ENCODE measurements at places on chromosomes 2 and 18.

- no peak for DNase-seq
These were observed 33.1 kb upstream of the MAL start for GRCh38 chr2:94992360-94992759.

DNA sequence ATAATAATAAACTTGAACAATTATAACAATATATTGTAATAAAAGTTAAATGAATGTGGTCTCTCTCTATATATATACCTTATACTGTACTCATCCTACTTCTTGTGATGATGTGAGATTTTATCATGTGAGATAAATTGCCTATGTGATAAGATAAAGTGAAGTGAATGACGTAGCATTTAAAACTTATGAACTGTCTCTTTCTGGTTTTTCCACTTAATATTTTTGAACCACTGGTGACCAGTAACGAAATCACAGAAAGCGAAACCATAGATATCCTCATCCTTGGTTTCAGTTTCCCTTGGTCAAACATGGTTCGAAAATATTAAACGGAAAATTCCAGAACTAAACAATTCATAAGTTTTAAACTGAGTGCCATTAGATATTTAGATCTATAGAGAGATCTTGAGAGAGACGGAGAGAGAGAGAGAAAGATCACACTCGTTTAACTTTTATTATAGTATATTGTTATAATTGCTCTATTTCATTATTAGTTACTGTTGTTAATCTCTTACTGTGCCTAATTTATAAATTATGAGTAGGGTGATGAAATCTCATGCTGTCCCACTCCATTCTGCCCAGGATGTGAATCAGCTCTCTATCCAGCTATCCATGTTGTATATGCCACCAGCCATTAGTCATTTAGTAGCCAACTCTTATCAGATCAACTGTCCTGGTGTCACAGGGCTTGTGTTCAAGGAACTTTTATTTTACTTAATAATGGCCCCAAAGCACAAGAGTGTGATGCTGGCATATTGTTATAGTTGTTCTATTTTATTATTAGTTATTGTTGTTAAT is 156.8 kb downstream of the THADA start:
- DNase-seq = no peak

DNA sequence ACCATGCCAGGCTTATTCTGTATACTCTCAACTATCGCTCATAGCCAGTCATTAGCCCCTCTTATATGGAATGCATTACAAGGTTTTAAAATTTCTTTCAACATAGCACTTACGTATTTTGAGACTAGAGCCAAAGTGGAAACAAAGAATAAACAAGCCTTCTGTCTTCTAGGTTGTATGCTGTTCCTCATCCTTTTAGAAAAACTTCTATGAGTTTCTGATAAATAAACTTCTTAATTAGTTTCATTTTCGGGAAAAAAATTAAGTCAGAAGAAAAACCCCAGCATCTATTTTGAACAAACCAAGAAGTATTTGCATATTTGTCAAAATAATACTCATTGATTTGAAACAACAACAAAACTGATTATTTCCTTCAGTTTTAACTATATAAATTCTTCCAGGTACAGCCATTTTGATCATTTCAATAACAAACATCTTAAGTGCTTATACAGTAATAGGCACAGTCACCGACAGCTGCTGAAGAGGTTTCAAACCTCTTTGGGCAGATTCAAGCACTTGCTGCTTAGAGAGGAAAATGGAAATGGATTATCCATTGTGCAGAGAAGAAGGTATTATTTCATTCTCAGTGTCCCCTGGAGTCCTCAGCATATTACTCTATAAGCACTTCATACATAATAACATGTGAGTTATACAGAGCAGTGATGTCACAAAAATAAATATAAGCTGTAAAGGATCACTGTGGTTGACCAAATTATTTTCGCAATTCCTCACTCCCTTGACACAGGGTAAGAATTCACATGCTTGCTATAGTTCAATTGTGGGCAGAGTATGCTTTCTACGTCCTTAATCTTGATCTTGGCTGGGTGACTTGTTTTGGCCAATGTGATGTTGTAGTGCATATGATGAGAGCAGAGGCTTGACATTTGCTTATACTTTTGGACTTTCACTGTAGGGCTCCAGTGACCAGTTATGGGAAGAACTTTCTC is 833.8 kb downstream of the TRIB2 start:
- no peak for DNase-seq

DNA sequence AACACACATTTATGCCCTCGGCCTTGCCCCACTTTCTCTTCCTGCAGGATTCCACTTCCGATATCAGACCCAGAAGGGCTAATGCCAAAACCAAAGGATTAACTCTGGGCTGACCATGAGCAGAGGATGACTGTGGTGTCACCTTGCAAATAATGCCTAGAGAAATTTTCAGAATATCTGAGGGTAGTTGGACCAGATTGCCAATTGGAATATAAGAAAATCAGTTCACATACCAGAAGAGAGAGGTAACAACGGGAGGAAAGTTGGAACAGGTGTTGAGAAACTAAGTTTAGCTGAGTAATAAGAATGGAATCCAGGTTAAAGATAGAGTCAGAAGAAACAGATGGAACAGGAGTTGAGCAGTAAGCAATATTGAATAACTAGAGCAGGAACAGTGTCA is 232.7 kb upstream of the UBE2E3 start:
- no peak for DNase-seq

- no peak for DNase-seq
These were observed 9.5 kb downstream of the TMEM237 start for GRCh38 chr2:201633661-201634249.

DNA sequence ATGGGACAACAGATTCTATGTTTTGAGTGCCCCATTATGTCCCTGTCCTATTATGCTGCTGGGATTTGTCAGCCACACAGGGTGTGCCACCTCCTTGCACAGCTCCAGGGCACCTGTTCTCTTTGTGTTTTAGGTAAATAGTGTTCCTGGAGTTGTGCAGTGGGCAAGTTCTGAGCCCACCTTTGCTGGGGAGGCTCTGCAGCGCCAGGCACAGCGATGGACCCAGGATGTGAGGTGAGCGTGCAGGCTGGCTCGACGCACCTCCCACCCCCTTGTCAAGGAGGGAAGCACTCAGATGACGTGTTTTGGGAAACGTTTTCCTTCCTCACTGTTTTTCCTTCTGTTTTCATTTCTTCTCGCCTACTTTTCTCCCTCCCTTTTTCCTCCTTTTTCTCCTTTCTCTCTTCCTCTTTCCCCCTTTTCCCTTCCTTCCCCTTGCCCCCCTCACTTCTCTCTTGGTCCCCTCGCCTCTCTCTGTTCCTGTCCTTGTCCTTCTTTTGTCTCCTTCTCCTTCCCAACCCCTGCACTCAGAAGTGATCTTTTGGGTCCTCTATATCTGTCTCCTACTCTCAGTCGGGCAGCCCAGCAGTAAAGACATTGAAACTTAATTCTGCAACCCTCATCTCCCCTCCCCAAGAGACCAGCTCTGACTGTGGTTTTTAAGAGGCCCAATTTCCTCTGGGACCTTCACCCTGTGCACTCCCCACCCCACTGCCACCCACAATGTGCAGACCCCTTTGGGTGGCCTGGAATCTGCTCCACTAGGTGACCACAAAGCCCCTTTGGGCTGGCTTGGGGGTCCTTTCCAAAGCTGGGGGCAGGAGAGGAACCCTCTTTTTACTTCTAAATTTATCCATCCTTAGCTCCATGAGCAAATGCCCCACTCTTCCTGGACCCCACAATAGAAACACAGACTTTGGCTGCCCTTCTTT is 104.0 kb downstream of the MCFD2 start:
- DNase-seq = no peak

GRCh38 chr2:222561817-222562645 is 93.9 kb downstream of the FARSB start:
- peak; percentile 56 for DNase-seq

- DNase-seq = no peak
These were observed 64.2 kb upstream of the TMEM17 start for GRCh38 chr2:62569907-62570841.

DNA sequence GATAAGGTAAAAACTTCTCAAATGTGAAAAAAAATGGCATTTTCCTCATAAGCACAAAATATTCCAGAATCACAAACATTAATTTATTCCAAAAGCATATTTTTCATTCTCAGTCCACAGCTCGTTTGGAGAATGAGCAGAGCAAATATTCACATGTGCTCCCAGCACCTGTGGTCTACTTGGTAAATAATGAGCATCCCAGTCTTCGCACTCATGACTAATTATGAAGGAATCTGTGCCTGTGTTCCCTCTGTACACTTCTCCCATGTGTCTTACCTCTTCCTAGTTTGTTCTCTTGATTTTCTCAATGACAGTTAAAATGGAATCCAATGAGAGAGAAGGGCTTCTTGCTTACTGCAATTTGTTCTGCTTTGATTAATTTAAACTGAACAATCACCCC is 671.0 kb upstream of the SOX11 start:
- no peak for DNase-seq
